Cerebellar nuclear complex (tissue), 1 donor: ENCODE measurements at places on chromosomes 12 and 14.

DNA sequence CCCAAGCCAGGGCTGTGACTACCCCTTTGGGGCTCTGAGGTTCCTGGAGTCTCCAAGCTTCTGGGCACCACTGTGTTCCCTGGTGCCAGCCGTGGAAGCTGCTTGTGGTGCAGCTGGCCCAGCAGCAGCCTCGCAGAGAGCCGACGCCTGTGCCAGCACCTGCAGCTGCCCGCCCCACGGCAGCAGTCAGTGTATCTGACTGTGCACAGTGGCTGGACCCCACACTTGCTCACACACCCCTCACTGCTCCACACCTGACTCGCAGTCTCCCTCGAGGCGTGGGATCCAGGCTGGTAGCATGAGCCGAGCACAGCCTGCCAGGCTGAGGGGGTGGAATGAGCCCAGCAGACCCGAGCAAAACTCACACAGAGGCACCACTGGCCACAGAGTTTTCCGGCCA is 325.2 kb downstream of the PCNX1 start:
- DNase-seq, result no peak

DNA sequence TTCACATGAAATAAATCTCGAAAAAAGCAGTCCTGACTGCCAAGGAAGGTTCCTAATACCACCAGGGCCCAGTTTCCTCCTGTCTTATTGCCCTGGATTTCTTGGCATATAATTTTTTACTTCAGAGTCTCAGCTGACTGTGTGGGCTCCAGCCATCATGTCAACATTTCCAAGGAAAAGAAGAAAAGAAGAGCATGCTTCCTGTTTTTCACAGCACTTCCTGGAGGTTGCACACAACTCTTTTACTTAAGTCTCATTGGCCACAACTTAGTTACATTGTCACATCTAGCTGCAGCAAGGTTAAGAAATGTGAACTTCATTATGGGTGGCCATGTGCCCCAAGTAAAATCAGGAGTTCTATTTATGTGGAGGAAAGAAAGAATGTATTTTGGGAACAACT is 24.3 kb downstream of the DACT1 start:
- no peak for DNase-seq

- no peak for DNase-seq
Observed at GRCh38 chr12:53626702-53627169, 554 bp upstream of the ATF7 start.

- DNase-seq, result no peak
Observed at GRCh38 chr14:23446291-23446851, 10.9 kb upstream of the MYH7 start.

- no peak for DNase-seq
Observed at GRCh38 chr14:34383839-34384238, 78.2 kb downstream of the SPTSSA start.

DNA sequence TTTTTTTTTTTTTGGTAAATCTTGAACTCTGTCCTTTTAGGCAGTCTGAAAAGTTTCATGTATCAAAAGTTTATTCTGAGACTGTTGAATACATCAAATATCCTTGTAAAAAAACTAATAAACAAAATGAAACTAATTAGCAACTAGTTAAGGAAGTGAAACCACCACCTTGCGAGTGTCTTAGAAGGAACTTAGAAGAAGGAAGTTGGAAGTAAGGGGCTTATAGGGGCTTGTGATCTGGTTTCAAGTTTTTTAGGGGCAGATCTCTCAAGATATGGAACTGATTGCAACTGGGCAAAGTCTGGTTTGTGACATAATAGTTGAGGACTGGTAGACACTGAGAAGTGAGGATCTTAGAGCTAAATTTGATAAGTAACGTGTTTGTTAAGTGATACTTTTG is 748.8 kb downstream of the C12orf50 start:
- DNase-seq, result no peak
